Renal cortex interstitium (tissue), 15 donors: ENCODE measurements at places on chromosomes 7 and 10. TPM values are rescaled to one million over a fixed set of nuclear protein-coding genes. Genes with fewer than 3 reads are reported as not detected.

DNA sequence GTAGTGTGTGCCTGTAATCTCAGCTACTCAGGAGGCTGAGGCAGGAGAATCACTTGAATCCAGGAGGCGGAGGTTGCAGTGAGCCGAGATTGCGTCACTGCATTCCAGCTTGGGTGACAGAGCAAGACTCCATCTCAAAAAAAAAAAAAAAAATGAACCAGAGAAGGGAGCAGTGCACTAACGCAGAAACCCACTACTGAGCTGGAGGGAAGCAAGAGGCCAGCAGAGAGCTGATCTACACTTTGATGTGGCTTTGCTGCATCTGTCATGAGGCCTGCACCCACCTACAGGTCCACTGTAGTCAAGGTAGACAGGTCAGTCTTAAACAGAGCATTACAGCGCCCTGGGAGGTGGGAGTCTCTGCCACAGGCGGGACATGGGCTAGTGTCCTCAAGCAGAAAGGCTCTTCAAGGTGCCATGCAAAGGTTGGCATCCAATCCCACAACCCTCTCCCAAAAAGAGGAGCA lies 30.0 kb downstream of the MAT1A start:
- no peak for DNase-seq

- DNase-seq, result no peak
These were observed 77.6 kb upstream of the SHH start for GRCh38 chr7:155889636-155890511.

- DNase-seq, result no peak
These were observed 14.9 kb downstream of the MET start for GRCh38 chr7:116686812-116687419.

- DNase-seq, result no peak
These were observed 129.4 kb downstream of the PLPP4 start for GRCh38 chr10:120586471-120586872.

DNA sequence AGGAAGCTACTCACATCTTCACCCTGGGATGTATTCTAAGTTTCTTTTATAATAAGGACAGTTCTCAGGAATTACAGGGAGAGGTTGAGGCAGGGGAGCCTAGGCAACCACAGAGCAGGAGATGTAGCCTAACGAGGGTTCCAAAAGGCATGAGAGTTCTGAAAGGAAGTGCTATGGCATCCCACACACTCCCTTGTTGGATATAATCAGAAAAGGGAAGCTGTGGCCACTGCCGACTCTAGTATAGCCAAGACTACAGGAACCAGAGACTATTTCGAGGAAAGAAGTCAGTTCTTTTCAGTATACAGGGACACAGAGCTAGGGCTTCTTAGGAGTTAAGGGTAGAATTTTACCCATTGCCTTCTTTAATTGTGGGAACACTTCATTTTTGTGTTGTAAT lies 11.0 kb downstream of the PRR15 start:
- DNase-seq, result no peak

Gene EDRF1
- polyA plus RNA-seq, result 40.6 TPM

Gene TCF7L2
- 52.9 TPM for polyA plus RNA-seq

Gene CRHR2
- polyA plus RNA-seq, result 0.13 TPM

Gene MDH2
- polyA plus RNA-seq, result 206 TPM
